CD4-positive, alpha-beta T cell treated with Interleukin-17A for 1 hour (primary cell): ENCODE measurements at places on chromosomes 11 and 22.

GRCh38 chr22:28582806-28583205 is 96.8 kb downstream of the TTC28 start:
- no peak for DNase-seq

DNA sequence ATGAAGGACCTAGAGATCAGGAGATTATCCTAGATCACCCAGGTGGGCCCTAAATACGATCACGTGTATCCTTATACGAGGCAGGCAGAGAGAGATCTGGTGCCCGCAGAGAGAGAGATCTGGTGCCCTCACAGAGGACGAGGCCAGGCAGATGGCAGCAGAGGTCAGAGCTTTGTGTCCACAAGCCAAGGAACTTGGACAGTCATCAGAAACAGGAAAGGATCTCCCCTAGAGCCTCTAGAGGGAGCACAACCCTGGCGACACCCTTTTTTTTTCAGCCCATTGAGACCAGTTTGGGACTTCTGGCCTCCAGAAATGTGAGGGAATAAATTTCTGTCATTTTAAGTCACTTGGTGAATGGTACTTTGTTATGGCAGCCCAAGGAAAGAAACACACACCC is 25.5 kb upstream of the TIMP3 start:
- no peak for DNase-seq

GRCh38 chr11:19742588-19743292 is 30.1 kb downstream of the NAV2 start:
- peak; percentile 74 for DNase-seq

DNA sequence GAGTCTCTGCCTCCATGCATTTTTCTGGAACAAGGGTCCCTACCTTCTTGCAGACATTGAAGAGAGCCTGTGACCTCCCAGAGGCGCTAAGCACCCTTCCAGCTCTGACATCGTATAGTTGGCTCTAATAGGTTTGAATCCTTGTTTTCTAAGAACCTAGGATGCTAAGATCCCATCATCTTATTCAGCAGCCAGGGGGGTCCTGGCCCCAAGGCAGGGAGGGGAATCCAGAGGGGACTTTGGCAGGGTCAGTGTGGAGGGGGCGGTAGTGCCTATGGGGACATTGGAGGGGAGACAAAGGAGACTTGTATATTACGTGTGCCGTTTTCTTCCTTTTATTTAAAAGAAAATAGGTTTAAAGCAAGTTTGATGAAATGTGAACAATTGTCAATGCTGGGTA is 3.4 kb upstream of the LRRC10B start:
- DNase-seq: no peak

GRCh38 chr11:67300256-67300755 is 3.0 kb upstream of the SSH3 start:
- DNase-seq: no peak

DNA sequence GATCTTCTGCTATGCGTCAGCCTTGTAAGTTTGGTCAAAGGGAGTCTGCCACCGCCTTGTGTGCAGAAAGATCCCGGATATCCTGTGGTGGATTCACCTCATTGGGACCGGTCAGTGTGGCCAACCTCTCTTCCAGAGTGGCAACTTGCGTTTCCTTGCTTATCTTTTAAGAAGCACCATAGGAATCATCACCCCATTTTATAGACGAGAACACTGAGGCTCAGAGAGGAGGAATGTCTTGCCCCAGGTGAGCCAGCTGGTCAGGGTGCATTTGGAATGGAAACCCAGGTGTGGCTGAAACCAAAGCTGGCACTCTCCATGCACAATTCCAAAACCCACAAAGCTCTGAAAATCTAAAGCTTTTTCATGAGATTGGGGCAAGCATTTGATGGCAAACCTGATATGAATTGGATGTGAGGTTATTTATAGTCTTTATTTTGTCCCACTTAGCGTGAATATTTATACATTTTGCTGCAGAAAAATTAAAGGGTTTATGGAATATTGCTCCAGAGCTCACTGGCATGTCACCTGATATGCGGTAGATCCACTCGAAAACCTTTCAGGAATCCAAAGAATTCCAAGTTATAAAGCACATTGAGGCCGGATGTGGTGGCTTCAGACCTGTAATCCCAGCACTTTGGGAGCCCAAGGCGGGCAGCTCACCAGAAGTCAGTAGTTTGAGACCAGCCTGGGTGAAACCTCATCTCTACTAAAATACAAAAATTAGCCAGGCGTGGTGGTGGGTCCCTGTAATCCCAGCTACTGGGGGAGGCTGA is 12.1 kb upstream of the EIF3D start:
- no peak for DNase-seq

DNA sequence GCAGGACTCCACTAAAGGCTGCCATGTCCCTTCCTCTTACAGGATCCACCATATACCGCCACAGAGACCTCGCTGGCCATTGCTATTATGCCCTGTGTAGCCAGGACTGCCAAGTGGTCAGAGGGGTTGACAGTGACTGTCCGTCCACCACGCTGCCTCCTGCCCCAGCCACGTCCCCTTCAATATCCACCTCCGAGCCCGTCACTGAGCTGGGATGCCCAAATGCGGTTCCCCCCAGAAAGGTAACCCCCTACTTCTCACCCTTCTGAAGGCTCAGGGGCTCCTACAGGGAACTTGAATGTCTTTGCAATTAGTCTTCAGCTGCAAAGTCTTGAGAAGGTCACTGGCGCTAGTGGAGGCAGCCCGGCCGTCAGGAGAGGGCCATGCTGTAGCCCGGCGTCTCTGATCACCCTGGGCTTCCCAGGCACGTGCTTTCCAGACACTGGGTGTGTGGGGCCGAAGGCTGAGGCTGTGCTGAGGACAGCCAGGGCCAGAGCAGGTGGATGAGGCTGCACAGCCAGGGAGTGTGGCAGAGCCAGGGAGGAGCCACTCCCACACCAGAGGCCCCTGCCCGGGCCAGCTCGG is 30.0 kb upstream of the MUC5B start:
- no peak for DNase-seq

GRCh38 chr11:1299621-1300020 is 9.8 kb downstream of the TOLLIP start:
- no peak for DNase-seq

GRCh38 chr11:33258631-33259205 is 1.5 kb downstream of the HIPK3 start:
- DNase-seq: no peak

GRCh38 chr22:48718818-48719500 is 1108.7 kb downstream of the BRD1 start:
- DNase-seq: no peak
